Bone marrow (tissue), 2 donors: ENCODE measurements at places on chromosomes 7 and 10.

DNA sequence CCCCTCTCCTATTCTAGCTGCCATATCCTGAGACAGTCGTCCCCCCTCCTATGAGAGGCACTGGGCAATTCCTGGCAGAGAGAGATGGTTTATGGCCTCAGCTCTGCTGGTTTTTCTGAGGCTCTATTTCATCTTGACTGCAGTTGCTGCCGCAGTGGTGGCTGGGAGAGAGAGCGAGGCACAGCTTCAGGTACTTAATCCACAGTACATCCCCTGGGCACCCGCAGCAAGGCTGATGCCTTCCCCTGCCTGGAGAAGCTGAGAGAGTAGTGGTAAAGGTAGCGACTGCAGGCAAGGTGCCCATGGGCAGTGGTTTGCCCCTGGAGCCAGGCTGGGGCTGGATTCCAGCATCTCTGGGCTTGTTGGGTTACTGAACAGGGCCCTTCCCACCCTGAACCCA lies 324.7 kb downstream of the RPS24 start:
- DNase-seq: no peak

- no peak for DNase-seq
Observed at GRCh38 chr7:128350708-128351295, 7.1 kb upstream of the RBM28 start.

GRCh38 chr10:130807096-130807495 lies 504.4 kb downstream of the TCERG1L start:
- no peak for DNase-seq

- DNase-seq: no peak
Observed at GRCh38 chr7:32102432-32102873, 32.2 kb upstream of the PDE1C start.

DNA sequence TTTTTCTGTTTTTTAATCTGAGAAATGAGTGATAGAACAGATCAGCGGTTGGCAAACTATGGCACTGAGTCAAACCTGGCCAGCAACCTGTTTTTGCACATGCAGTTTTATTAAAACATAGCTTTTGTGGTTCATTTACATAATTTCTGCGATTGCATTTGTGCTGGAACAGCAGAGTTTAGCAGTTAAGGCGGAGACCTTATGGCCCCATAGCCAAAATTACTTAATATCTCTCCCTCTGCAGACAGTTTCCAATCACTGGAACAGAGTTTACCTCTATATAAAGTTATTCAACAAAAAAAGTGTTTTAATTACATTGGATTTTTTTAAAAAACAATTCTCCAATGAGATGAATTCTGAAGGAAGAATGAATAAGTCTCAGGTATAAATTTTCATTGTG lies 212.1 kb downstream of the DGKB start:
- no peak for DNase-seq

DNA sequence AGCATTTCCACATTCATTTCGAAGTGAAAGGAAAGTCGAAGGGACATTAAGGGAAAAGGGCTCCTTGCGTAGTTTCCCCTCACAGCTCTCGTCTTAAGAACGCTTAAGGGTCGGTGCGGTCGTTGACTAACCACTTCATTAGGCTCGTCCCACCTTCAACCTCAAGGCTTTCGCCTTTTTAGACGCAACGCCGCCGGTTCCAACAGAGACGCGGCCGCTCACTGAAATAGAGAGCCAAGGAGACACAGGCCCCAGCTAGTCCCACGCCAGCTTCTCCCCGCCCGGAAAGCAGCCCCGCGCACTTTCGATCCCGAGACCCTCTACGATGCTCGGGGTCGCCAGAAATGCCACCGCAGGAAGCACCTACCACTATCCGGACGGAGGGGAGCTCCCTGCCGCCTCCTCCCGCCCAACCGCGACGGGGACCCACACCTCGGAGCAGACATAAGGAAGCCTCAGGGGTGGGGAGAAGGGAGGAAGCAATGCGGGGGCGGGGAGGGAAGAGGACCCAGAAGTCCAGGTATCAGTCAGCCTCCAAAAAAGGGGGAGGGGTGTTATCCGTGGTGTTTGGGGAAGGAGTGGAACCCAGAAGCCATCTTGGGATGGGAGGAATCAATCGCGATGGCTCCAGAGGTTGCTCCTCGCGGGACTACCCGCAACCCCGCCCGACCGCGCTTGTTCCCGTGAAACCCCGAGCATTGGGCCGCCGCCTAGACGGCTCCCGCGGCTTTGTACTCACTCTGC lies 559 bp downstream of the TRA2A start:
- peak; percentile 56 for DNase-seq

DNA sequence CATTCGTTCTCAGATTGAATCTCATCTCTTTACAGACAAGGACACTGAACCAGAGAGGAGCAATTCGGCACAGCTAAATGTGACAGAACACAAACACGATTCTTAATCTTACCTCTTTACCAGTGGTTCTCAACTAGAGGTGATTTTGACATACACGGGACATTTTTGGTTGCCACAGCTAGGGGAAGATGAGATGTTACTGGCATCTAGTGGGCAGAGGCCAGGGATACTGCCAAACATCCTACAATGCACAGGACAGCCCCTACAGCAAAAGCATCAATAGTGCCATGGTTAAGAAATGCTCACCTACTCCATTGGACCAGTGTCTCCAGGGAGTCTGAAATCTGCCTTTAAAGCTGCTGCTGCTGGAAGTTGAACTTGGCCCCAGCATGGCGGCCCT lies 27.3 kb downstream of the PDE1C start:
- DNase-seq: no peak

- DNase-seq: no peak
Observed at GRCh38 chr10:131856441-131857094, 44.2 kb upstream of the PPP2R2D start.

- no peak for DNase-seq
Observed at GRCh38 chr10:67476201-67476600, 219.8 kb downstream of the CTNNA3 start.

GRCh38 chr7:27091941-27092818 lies 3.6 kb downstream of the HOXA1 start:
- no peak for DNase-seq

DNA sequence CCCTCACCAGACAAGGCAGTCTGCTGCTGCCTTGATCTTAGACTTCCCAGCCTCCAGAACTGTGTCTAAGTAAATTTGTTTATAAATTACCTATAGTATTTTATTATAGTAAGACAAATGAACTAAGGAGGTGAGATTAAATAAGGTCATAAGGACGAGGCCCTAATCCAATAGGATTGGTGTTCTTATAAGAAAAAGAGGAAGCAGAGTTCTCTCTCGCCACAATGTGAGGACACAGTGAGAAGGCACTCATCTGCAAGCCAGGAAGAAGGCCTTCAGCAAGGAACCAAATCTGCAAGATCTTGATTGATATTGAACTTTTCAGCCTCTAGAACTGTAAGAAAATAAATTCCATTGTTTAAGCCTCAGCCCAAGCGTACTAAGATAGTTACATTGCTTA lies 6.1 kb upstream of the ZNF438 start:
- peak; percentile 5 for DNase-seq

DNA sequence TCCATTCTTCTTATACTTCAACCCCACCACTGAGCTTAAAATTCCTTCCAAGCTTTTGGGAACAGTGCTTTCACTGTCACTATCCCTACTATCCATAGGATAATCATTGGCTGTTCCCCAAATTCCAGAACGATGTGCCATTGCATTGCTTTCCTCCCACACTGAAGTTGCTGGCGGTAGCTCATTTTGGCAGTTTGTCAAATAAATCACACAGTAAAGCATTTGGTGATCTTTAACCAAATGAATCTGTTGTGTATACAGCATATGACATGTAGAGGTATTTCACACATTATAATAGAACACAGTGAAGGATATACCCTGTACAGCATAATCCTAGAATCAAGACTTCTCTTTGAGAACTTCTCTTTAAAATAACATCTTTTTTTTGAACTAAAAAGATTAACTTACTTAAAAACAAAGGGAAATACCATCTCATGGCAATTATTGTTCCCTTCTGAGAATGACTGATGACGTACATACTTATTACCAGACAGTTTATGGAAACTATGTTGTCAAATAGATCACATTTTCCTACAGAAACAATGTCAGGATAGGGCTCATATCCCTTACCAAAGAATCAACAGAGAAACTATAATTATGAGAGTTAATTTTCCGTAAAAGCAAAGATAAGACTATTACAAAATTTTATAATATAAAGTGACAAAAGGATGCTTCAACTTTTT lies 93.6 kb downstream of the CTNNA3 start:
- no peak for DNase-seq

DNA sequence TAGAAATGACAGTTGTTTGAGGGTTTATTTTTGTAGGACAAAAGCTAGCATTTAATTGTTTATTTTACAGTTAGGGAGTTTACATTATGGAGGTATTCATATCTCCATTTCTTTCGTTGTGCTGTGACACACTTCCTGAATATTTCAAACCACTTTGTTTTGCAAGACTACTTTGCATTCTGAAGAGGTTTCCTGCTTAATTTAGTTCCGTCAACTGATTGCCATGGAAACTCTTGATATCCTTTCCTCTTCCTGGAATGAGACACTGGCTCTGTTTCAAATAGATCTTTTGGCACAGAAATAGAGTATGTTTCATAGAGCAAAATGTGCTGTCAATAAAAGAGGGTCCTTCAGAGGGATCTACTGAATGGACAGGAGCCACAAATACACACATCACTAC lies 159.5 kb upstream of the AGR3 start:
- DNase-seq: peak; percentile 87

GRCh38 chr10:25026463-25026862 lies 10.1 kb downstream of the THNSL1 start:
- DNase-seq: no peak

DNA sequence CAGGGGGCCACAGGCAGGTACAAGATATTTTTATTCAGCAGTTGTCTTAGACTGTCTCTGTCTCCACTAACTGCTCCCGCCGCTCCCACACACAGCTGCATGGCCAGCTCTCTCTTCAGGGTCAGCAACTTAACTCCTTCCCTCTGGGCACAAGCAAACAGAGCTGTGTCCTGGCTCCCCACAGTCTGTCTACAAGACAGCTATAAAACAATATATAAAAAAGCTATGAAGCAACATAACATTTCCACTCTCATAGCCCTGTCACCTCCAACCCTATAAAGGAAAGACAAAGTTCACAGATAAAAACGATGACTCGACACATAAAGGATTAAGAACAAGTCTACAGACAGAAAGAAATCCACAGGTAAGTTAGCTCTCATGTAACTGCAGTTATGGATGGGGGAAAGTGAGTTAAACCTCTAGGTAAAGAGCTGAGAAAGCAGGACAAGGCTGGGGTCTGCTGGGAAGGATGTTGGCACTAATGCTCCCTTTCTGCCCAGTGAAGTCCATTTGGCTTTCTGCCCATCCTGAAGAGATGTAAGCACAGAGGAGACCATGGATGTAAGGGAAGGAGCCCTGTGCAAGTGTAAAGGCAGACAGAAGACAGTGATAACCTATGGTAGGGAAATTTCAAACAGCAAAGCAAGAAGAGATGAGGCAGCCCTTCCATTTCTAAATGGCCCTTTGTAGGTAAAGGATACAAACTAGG lies 27.0 kb downstream of the RAPGEF5 start:
- no peak for DNase-seq

DNA sequence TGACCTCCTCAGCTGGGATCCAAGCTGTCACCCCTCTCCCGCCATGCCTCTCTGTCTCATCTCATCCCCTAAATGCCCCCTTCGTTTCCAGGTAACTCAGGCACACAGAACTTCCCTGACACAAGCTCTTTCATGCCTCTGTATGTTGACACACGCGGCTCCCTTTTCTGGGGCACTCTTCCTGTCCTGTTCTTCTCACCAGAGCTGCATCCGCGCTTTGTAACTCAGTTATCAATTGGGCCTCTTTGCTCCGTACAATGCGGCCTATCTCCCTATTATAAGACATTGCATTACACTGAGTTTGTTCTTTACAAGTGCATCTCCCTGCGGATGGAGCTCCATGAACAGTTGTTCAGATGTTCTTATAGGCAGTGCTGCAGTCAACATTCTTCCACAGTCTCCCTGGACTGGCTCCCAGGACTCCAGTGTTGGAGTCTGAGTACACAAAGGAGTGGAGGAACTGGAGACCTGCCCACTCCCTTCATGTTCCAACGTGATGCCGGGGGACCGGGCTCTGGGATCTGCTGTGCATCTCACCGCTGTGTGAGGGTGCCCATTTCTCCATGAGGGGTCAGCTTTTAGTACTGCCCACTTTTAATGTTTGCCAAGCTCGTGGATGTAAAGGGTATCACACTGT lies 56.9 kb upstream of the TNS3 start:
- no peak for DNase-seq

GRCh38 chr7:157702311-157703023 lies 365.7 kb downstream of the DNAJB6 start:
- DNase-seq: no peak

GRCh38 chr10:18616337-18616736 lies 35.0 kb downstream of the NSUN6 start:
- DNase-seq: no peak

GRCh38 chr7:148492157-148492860 lies 98.3 kb upstream of the C7orf33 start:
- DNase-seq: no peak

GRCh38 chr7:111560773-111561653 lies 1.3 kb downstream of the IMMP2L start:
- no peak for DNase-seq

- no peak for DNase-seq
Observed at GRCh38 chr10:102831322-102832071, 5.7 kb downstream of the CYP17A1 start.

GRCh38 chr10:106348933-106349332 lies 815.6 kb downstream of the SORCS1 start:
- DNase-seq: no peak

DNA sequence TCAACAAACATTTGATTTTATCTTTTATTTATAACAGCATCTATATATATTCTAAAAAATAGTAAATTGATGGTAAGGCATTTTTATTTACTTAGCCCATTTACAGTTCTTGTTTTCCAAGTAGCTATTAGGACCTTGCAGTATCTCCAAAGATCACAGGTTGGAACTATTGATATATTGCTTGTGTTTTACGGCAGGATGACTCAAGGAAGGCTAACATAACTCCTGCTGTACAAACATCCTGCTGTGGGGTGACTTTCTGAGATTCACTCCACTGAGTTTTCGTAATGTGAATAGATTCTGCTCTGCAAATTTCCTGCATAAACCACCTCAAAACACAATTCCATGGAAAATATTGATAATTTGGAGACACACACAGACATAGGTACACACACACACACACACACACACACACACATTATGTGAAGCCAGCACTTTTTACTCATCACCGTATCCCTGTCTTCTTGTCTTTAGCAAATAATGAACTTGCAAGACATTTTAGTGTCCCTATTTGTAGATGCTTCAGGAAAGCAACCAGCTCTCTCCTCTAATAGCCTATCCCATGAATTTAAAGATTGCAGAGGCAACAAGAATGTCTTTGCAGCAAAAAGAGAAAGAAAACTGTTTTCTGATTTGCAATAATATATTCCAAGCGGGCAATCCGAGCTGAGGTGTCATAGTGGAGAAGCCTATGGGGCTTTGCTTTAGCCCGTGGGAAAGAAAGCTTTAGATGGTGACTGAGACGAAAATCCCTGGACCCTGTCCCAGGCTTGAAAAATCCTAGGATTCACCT lies 722 bp downstream of the AGR2 start:
- DNase-seq: no peak

- no peak for DNase-seq
Observed at GRCh38 chr10:18086746-18087145, 53.5 kb upstream of the CACNB2 start.

GRCh38 chr10:46534828-46535524 lies 21.5 kb downstream of the GPRIN2 start:
- no peak for DNase-seq
